Subcutaneous adipose tissue (tissue), 4 donors: ENCODE measurements at places on chromosomes 12 and 14. TPM values are rescaled to one million over a fixed set of nuclear protein-coding genes. Genes with fewer than 3 reads are reported as not detected.

SLC4A8 gene
- 0.49 TPM for total RNA-seq

SLC38A1 gene
- 3.8 TPM for total RNA-seq

GPRC5D gene
- not detected for total RNA-seq

KICS2 gene
- total RNA-seq: 12.1 TPM

RILPL2 gene
- 11.7 TPM for total RNA-seq

L3HYPDH gene
- total RNA-seq: 97.2 TPM

B4GALNT1 gene
- 0.33 TPM for total RNA-seq

AHNAK2 gene
- total RNA-seq: 46.1 TPM

KLRG1 gene
- 7.5 TPM for total RNA-seq

LLPH gene
- total RNA-seq: 4.9 TPM

COX8C gene
- not detected for total RNA-seq

INF2 gene
- total RNA-seq: 83.0 TPM

TDRD9 gene
- total RNA-seq: 3.9 TPM

CMA1 gene
- total RNA-seq: 1.9 TPM

HCFC2 gene
- total RNA-seq: 34.7 TPM

NANOG gene
- not detected for total RNA-seq

TAS2R42 gene
- total RNA-seq: not detected

KITLG gene
- total RNA-seq: 14.1 TPM

IAPP gene
- total RNA-seq: not detected

KRT8 gene
- total RNA-seq: 11.7 TPM

HELB gene
- 4.0 TPM for total RNA-seq

MYH6 gene
- total RNA-seq: not detected

PITPNM2 gene
- 16.2 TPM for total RNA-seq

KRT7 gene
- total RNA-seq: 3.6 TPM

TTC9 gene
- 0.22 TPM for total RNA-seq

USP30 gene
- total RNA-seq: 23.3 TPM

TMEM116 gene
- total RNA-seq: 14.3 TPM
